ENCODE measurements at places on chromosomes 5 and 9. TPM values are rescaled to one million over a fixed set of nuclear protein-coding genes. Genes with fewer than 3 reads are reported as not detected.

WDR38 gene
- not detected for total RNA-seq

FAM153A gene
- total RNA-seq, result 6.3 TPM

SLC25A25 gene
- total RNA-seq, result 15.5 TPM

S1PR3 gene
- 0.59 TPM for total RNA-seq

GRM6 gene
- total RNA-seq, result not detected

FOXD4L6 gene
- not detected for total RNA-seq

PCDHA9 gene
- total RNA-seq, result not detected

LRRC19 gene
- not detected for total RNA-seq

IFNK gene
- total RNA-seq, result not detected

SLC2A8 gene
- 5.3 TPM for total RNA-seq

ENTREP1 gene
- total RNA-seq, result not detected

CLTA gene
- total RNA-seq, result 181 TPM
